ENCODE measurements at places on chromosomes 7 and 10. TPM values are rescaled to one million over a fixed set of nuclear protein-coding genes. Genes with fewer than 3 reads are reported as not detected.

DNA sequence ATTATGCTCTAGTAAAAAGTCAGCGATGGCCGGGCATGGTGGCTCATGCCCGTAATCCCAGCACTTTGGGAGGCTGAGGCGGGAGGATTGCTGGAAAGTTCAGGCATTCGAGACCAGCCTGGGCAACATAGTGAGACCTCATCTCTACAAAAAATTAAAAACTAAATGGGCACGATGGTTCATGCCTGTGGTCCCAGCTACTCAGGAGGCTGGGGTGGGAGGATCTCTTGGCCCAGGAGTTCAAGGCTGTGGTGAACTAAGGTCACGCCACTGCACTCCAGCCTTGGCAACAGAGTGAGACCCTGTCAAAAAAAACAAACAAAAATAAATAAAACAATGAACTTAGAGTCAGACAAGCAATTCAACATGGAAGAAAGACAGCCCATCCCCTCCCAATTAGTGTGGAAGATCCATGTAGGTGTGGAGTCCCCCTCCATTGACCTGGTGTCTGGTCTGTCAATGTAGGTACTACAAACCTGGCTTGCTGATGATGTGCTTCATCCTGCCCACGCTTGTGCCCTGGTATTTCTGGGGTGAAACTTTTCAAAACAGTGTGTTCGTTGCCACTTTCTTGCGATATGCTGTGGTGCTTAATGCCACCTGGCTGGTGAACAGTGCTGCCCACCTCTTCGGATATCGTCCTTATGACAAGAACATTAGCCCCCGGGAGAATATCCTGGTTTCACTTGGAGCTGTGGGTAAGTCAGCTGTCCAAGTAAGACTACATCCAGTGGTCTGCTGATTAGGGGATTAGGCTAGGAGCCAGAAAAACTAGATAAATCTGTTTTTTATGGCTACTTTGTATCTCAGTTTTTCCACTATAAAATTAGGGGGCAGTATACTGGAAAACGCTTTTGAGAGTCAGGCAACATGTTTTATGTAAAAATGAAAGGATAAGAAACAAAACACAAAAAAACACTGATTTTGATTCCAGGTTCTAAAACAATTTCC is 9.3 kb downstream of the SCD start:
- peaks cover 21% of the 10 kb centered on the region for H3K36me3 ChIP-seq
- no peaks in the 10 kb centered on the region for H3K27me3 ChIP-seq
- H3K4me3 ChIP-seq, result no peak overlapping the region
- DNase-seq, result no peak
- H3K27ac ChIP-seq, result no peak overlapping the region
- no peaks in the 10 kb centered on the region for H3K4me1 ChIP-seq

DNA sequence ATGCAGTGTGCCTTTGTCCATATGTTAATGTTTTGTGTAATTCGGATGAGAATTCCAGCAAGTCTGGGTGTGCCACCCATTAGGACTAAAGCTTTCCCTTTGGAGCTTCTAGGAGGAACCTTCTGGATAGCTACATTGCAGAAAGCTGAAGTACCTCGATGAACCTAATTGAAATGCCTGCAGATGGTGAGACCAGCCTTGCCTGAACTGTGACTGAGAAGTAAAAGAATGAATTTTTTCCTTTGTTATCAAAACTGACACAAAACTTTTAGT is 31.1 kb upstream of the FBXW4 start:
- H3K27ac ChIP-seq, result no peak overlapping the region
- no peak for DNase-seq
- no peaks in the 10 kb centered on the region for H3K36me3 ChIP-seq
- no peaks in the 10 kb centered on the region for H3K4me1 ChIP-seq
- no peaks in the 10 kb centered on the region for H3K27me3 ChIP-seq

Gene CPA4
- total RNA-seq, result not detected

Gene WNT8B
- total RNA-seq, result not detected

Measured in ascending aorta (tissue), 2 donors.